Right lobe of liver (tissue), 6 donors: ENCODE measurements at places on chromosomes 16 and 17. TPM values are rescaled to one million over a fixed set of nuclear protein-coding genes. Genes with fewer than 3 reads are reported as not detected.

DNA sequence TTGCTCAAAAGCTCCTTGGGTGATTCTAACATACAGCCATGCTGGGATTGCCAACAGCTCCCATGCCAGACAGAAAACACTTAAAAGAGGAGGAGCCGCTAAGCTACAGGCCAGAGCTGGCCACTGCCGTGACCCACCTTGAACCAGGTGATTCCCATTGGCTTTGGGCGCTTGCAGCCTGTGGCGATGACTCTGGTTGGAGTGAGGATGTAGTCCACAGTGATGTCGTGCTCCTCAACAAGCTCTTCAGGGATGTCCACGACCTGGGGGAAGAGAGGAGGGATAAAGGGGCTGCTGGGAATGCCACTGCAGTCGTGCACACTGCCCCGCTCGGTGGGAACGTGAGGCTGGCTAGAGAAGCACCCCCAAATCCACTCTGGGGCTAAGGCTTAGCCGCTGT, 13.5 kb downstream of the MTHFSD start:
- H3K36me3 ChIP-seq: peaks cover 60% of the 10 kb centered on the region
- no peak overlapping the region for H3K27ac ChIP-seq
- H3K27me3 ChIP-seq: no peaks in the 10 kb centered on the region
- H3K4me1 ChIP-seq: no peaks in the 10 kb centered on the region
- H3K4me3 ChIP-seq: no peak overlapping the region

The HES7 gene
- total RNA-seq: not detected

GRCh38 chr16:3580686-3581085, 3.5 kb upstream of the NLRC3 start:
- H3K4me3 ChIP-seq: no peak overlapping the region
- no peak overlapping the region for H3K27ac ChIP-seq
- no peak for DNase-seq
- no peaks in the 10 kb centered on the region for H3K4me1 ChIP-seq

DNA sequence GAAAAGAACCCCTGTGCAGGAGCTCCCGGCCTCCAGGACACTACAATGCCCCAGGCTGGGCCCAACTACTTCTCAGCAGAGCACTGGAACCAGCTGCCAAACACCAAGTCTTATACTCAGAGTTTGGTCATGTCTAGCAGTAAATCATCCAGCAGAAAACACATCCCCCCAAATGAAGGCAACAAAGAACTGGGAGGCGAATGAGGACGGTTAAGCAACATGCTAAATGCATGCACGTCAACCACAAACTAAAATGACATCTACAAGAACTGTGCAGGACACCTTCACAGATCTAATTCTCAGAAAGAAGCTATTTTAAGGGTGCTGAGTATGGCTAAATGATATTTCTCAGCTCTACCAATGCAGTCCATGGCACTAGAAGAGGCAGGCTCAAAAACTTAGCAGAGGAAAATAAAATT, 7.6 kb upstream of the IRX5 start:
- DNase-seq: no peak
- no peak overlapping the region for H3K27ac ChIP-seq
- H3K4me1 ChIP-seq: no peaks in the 10 kb centered on the region
- H3K27me3 ChIP-seq: peaks cover 6% of the 10 kb centered on the region
- H3K4me3 ChIP-seq: no peak overlapping the region

DNA sequence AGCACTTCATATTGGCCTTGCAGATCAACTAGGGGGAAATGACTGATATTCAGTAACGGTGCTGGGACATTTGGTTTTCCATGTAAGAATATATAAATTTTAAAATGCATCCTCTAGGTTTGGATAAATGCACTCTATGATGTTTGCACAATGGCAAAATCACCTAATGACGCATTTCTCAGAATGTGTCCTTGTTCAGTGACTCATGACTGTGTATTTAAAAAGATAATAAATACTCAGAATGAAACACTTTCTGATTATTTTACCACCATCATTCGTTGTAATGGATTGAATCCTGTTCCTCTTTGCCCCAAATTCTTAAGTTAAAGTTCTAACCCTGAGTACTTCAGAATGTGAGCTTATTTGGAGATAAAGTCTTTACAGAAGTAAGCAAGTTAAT, 17.2 kb upstream of the ADGRG1 start:
- no peaks in the 10 kb centered on the region for H3K27me3 ChIP-seq
- peaks cover 14% of the 10 kb centered on the region for H3K4me1 ChIP-seq
- H3K4me3 ChIP-seq: no peak overlapping the region
- no peak for DNase-seq
- no peaks in the 10 kb centered on the region for H3K36me3 ChIP-seq

- no peaks in the 10 kb centered on the region for H3K36me3 ChIP-seq
- peak within 1 kb of the TSS; percentile 46 for H3K4me3 ChIP-seq
- peaks cover 10% of the 10 kb centered on the region for H3K4me1 ChIP-seq
- no peak within 1 kb of the TSS for H3K27ac ChIP-seq
- no peaks in the 10 kb centered on the region for H3K27me3 ChIP-seq
Measured at GRCh38 chr17:78979780-78980623, at the start of gene LGALS3BP. TSS of gene LGALS3BP (minus strand) at chr17:78979923. CDS start at chr17:78977191, 2,732 bp downstream.

GRCh38 chr16:142405-142967, 4.0 kb upstream of the NPRL3 start:
- H3K4me1 ChIP-seq: no peaks in the 10 kb centered on the region
- no peaks in the 10 kb centered on the region for H3K27me3 ChIP-seq
- no peak overlapping the region for H3K4me3 ChIP-seq
- no peak for DNase-seq

GRCh38 chr16:57341441-57342303, 16.9 kb upstream of the CCL22 start:
- H3K36me3 ChIP-seq: no peaks in the 10 kb centered on the region
- no peak overlapping the region for H3K27ac ChIP-seq
- no peaks in the 10 kb centered on the region for H3K4me1 ChIP-seq

DNA sequence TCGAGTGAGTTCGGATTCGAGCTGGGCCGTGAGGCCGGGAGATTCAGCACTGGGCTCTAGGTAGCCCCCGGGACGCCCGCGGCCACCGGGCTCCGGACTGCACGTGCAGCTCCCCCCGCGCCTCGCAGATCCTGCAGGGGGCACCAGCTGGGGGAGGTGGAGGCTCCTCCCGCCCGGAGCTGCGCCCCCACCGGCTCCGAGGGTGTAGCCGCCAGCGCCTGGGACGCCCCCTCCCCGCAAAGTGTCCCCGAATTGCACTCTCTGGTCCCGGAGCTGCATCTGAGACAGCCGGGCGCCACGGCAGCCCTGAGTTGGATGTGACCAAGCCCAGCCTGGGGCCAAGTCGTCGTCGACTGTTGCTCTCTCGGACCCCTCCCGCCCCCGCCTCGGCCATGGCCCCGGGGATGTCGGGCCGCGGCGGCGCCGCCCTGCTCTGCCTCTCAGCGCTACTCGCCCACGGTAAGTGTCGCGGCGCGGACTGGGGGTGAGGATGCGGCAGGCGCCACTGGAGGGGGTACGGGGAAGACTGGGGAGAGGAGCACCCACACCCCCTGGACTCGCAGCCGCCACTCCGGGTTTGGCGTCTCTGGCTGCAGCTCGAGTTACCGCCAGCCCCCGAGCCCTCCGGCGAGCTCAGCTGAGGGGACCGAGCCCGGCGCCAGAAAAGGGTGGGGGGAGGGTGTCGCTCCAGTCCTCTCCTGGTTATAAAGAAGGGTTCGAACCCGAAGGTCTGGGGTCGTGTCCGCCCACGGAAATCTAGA, 1.5 kb downstream of the TMEM132E start:
- H3K36me3 ChIP-seq: no peaks in the 10 kb centered on the region
- peak overlapping the region; percentile 43 for H3K4me3 ChIP-seq
- peaks cover 6% of the 10 kb centered on the region for H3K27me3 ChIP-seq
- no peaks in the 10 kb centered on the region for H3K4me1 ChIP-seq

GRCh38 chr17:78315355-78316114, 44.3 kb downstream of the SOCS3 start:
- no peaks in the 10 kb centered on the region for H3K27me3 ChIP-seq
- peaks cover 25% of the 10 kb centered on the region for H3K4me1 ChIP-seq
- H3K4me3 ChIP-seq: no peak overlapping the region

The SOST gene
- not detected for total RNA-seq

The CISD3 gene
- 88.1 TPM for total RNA-seq

DNA sequence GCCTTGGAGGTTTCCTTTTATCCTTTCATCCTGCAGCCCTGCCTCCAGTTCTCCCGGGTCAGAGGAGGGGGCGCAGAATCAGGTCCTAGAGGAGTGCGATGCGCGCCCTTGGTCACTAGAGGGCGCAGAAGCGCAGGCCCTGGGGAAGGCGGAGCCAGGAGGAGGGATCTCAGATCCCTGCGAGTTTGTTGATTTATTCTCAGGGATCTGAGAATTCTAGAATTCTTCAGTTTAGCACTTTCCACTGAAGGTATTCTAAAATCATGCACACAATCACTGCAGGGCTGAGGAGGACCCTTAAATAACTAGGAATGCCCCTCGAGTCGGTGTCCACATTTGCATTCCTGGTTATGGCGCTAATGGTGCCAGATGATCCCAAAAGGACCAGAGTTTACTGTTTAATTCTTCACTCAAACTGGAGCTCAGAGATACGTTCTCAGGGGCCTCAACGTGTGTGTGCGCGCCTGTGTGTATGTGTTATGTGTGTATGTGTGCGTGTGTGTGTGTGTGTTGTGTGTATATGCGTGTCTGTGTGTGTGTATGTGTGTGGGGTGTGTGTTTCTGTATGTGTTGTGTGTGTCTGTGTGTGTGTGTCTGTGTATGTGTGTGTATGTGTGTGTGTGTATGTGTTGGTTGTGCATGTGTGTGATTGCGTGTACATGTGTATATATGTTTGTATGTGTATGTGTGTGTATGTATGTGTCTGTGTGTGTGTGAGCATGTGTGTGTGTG, 6.9 kb upstream of the ELAC2 start:
- H3K36me3 ChIP-seq: no peaks in the 10 kb centered on the region
- no peaks in the 10 kb centered on the region for H3K4me1 ChIP-seq
- H3K4me3 ChIP-seq: no peak overlapping the region
- peak; percentile 60 for DNase-seq
- H3K27ac ChIP-seq: no peak overlapping the region

- no peaks in the 10 kb centered on the region for H3K4me1 ChIP-seq
- H3K4me3 ChIP-seq: no peak overlapping the region
- H3K27ac ChIP-seq: no peak overlapping the region
Measured at GRCh38 chr17:61253937-61254574, 145.6 kb upstream of the TBX2 start.

DNA sequence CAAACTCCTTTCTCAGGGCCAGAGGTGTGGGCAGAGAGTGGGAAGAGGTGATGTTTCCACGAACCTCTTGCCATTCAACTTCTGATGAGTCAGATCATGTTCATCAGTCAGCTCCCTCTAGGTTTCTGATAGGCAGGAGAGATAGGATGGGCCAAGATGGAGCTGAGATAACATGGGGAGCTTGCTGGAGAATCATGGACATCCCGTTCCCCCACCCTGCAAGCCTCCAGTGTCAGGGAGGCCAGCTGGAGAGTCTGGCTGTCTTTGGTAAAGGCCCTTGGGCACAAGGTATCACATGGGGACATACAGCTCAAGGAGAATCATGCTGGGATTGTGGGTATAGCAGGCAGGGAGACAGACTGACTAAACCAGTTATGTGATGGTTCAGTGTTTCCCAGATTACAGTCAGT, 136.0 kb upstream of the IRX3 start:
- no peaks in the 10 kb centered on the region for H3K36me3 ChIP-seq
- H3K27ac ChIP-seq: no peak overlapping the region
- no peaks in the 10 kb centered on the region for H3K4me1 ChIP-seq
- no peaks in the 10 kb centered on the region for H3K27me3 ChIP-seq
- no peak overlapping the region for H3K4me3 ChIP-seq

GRCh38 chr17:50882851-50883250, 16.7 kb upstream of the TOB1 start:
- DNase-seq: no peak
- no peaks in the 10 kb centered on the region for H3K27me3 ChIP-seq
- H3K36me3 ChIP-seq: no peaks in the 10 kb centered on the region

DNA sequence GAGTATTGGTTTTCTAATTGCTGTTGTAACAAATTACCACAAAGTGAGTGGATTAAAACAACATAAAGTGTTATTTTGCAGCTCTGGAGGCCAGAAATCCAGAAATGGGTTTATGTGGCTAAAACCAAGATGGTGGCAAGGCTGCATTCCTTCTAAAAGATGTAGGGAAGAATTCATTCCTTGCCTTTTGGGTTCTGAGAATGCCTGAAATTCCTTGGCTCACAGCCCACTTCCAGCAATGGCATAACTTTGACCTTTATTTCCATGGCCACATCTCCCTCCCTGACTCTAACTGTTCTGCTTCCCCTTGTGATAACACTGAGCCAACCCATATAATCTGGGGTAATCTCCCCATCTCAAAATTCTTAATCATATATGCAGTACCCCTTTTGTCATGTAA, 269.6 kb upstream of the RPL38 start:
- no peaks in the 10 kb centered on the region for H3K36me3 ChIP-seq
- H3K27ac ChIP-seq: no peak overlapping the region
- H3K4me3 ChIP-seq: no peak overlapping the region

DNA sequence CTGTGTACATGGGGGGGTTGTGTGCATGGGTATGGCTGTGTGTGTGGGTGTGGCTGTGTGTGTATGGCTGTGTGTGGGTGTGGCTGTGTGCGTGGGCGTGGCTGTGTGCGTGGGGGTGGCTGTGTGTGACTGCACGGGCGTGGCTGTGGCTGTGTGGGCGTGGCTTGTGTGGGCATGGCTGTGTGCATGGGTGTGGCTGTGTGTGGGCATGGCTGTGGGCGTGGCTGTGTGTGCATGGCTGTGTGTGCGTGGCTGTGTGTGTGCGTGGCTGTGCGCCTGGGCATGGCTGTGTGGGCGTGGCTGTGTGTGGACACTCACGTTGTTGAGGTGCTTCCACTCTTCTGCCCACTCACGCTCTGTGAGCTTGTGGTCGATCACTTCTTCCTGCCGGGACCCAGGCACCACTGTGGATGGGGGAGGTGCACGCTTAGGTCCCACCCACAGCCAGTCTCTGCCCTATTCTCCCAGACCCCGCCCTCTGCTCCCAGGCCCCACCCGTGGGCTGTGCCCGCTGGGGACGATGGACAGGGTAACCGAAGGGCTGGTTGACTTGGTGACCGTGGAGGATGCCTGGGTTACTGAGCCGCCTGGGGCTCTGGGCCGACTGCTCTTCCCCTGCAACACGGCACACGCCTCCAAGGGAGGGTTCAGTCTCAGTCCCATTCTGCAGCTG, 16.0 kb upstream of the PABPN1L start:
- no peaks in the 10 kb centered on the region for H3K27me3 ChIP-seq
- H3K36me3 ChIP-seq: no peaks in the 10 kb centered on the region
- DNase-seq: peak; percentile 39

- H3K36me3 ChIP-seq: no peaks in the 10 kb centered on the region
- no peaks in the 10 kb centered on the region for H3K4me1 ChIP-seq
- no peak for DNase-seq
- no peaks in the 10 kb centered on the region for H3K27me3 ChIP-seq
Measured at GRCh38 chr17:61072648-61073047, 327.0 kb upstream of the TBX2 start.

The SPNS2 gene
- total RNA-seq: 3.0 TPM

DNA sequence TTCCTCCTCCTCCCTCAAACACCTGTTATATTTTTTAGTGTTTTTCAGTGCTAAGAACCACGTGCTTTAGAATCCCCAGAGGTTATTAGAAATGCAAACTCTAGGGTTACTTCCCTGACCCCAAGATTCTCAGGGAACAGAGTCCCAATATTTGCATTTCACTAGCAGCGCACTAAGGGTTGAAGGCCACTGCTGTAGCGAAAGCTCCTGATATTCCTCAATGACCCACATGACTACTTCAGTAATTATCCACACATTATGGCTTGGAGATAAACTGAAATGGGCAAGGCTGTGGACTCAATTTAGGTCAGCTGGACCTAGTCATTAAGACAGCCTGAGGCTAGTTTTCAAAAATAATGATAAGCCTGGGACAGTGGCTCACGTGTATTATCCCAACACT, 78.5 kb upstream of the BCAR1 start:
- H3K4me1 ChIP-seq: peaks cover 6% of the 10 kb centered on the region
- no peak for DNase-seq
- H3K36me3 ChIP-seq: no peaks in the 10 kb centered on the region
- H3K27me3 ChIP-seq: no peaks in the 10 kb centered on the region

The HOXB13 gene
- total RNA-seq: not detected

- no peak overlapping the region for H3K4me3 ChIP-seq
- DNase-seq: no peak
- H3K4me1 ChIP-seq: peaks cover 6% of the 10 kb centered on the region
Measured at GRCh38 chr16:15880434-15881308, 7.7 kb downstream of the CEP20 start.

The CCL16 gene
- total RNA-seq: 52.6 TPM
